ENCODE measurements at places on chromosomes 6 and 20.

- DNase-seq = no peak
These were observed 13.0 kb upstream of the RBM24 start for GRCh38 chr6:17268114-17268513.

GRCh38 chr6:166419717-166420116 is 37.0 kb upstream of the MPC1 start:
- DNase-seq = no peak

DNA sequence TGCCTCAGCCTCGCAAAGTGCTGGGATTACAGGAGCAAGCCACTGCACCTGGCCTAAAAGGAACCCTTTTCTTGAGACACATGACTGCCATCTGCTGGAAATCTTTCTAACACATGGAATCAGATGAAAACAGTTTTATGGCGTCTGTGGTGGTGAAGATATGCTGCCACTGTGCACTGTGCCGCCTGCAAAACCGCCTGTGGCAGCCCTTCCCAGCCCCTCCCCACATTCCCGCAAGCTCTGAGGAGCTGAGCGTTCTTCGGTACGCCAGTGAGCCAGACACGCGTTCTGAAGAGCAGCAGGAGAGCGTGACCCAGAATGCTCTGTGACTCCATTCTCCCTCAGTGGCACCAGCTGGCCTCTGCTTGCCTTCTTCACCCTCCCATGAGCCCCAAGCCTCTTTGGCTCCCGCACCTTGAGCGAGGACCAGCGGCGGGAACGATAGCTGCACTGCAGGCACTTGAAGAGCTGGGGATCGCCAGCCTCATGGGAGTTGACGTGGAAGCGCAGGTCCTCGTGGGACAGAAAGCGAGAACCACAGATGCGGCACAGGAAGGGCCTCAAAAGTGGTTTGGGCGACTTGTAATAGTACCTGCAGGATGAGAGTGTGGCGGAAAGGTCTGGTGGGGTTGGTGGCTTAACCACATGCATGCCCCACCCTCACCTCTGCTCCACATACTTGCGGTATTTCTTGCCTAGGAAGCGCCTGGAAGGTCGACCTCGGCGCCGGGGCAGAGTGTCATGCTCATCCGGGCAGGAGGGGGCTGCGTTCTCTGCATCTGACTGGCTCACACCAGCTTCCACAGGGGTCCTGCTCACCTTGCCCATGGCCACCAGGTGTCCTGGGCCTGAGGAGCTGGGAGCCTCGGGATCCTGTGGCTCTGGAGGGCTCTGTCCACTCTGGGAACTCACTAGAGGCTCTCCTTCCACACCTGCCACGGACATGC is 8.7 kb downstream of the ZNF335 start:
- peak; percentile 59 for DNase-seq

GRCh38 chr6:138310294-138310693 is 67.4 kb upstream of the SMIM28 start:
- no peak for DNase-seq

- DNase-seq = no peak
These were observed 350.1 kb upstream of the TSHZ2 start for GRCh38 chr20:52622081-52622480.

DNA sequence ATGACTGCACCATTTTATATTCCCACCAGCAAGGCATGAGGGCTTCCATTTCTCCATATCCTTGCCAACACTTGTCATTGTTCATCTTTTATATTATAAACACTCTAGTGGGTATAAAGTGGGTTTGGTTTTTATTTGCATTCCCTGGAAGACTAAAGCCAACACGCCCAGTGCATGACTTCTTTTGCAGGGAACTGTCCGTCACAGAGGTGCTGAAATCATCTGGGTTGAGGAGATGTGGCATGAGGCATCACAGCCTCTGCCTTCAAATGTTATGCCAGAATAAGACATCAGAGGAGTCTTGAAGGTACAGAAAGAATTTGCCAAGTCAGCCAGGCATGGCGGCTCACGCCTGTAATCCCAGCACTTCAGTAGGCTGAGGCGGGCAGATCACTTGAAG is 29.9 kb upstream of the FAM210B start:
- DNase-seq = no peak

DNA sequence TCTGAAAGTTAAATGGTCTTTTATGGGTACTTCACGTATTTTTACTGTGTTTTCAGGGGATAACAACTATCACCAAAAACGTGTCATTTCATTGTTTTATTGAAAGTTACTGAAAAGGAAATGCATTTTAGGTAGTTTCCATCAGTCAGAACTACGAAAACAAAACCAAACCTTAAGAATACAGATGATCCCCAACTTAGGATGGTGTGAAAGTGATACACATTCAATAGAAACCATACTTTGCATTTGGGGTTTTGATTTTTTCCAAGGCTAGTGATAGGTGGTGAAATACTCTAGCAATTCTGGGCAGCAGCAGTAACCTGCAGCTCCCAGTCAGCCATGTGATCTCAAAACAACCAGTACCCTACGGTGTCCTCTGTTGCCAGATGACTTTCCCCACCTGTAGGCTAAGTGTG is 25.9 kb upstream of the EFHC1 start:
- no peak for DNase-seq

- no peak for DNase-seq
These were observed 261.2 kb downstream of the PHACTR1 start for GRCh38 chr6:12977806-12978205.

DNA sequence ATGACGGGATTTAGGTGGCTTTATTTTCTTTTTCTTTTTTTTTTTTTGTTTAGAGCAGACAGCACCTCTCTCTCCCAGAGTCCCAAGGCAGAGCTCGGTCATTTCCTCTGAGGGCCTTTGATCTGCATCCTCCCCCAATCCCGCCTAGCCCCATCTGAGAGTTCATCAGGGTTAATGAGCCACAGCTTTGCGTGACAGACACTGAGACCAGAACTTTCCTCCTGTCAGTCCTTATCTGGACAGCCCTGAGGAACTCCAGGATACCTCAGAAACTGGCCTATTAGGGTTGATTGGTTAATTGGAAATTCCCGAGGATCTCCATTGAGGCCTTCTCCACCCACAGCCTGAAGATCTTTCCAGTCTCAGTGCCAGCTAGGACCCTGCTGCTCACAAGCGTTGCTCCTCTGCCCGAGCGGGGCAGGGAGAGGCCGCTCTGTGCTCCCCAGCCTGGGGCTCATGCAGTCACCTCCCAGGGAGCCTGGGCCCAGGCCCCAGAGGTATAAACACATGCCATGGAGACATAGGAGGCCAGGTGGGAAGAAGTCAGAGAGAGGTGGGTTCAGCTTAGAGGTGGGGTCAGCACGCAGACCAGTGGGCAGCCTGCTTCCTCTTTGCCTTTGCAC is 1.4 kb upstream of the LRRN4 start:
- peak; percentile 25 for DNase-seq

- no peak for DNase-seq
These were observed 11.2 kb downstream of the SLC22A2 start for GRCh38 chr6:160247457-160247883.

GRCh38 chr6:161557333-161558107 is 283.7 kb upstream of the AGPAT4 start:
- DNase-seq = no peak

Data from suppressor macrophage treated with lipopolysaccharide for 1 hour (primary cell).